ENCODE measurements at places on chromosomes 6 and 20. TPM values are rescaled to one million over a fixed set of nuclear protein-coding genes. Genes with fewer than 3 reads are reported as not detected.

Gene PACRG
- not detected for total RNA-seq

Gene PNISR
- total RNA-seq = 61.7 TPM

Gene FOXF2
- 3.1 TPM for total RNA-seq

Gene DEFB128
- not detected for total RNA-seq

Gene ARMC12
- total RNA-seq = 0.34 TPM

Gene RAB44
- total RNA-seq = 0.11 TPM

Gene SEMG1
- not detected for total RNA-seq

Gene XPO5
- total RNA-seq = 44.9 TPM

Gene SLC22A1
- total RNA-seq = 0.05 TPM

Gene FOXA2
- total RNA-seq = 0.19 TPM

Gene LY6G6F
- total RNA-seq = not detected

Gene OPRL1
- 0.41 TPM for total RNA-seq

Gene ITCH
- 53.9 TPM for total RNA-seq

Gene EFHC1
- 21.6 TPM for total RNA-seq

Gene NOP56
- 619 TPM for total RNA-seq

Gene ALDH5A1
- total RNA-seq = 5.5 TPM

Gene NR2E1
- 0.05 TPM for total RNA-seq

Gene OOEP
- not detected for total RNA-seq

Gene ITPA
- total RNA-seq = 124 TPM

Gene ZNF165
- 0.87 TPM for total RNA-seq

Gene DDX43
- not detected for total RNA-seq

Gene PNPLA1
- total RNA-seq = not detected

Gene BTNL2
- not detected for total RNA-seq

Gene SCGN
- total RNA-seq = not detected

Gene SAMD5
- 0.11 TPM for total RNA-seq

Gene MCM8
- total RNA-seq = 29.2 TPM

Gene TBXT
- not detected for total RNA-seq

Gene MEI4
- not detected for total RNA-seq

Gene APOBEC2
- not detected for total RNA-seq

Gene FAM209A
- total RNA-seq = not detected

Gene PPP1R10
- total RNA-seq = 30.4 TPM

Gene PBOV1
- not detected for total RNA-seq

Gene RIPOR2
- 0.53 TPM for total RNA-seq

Gene TUBB2A
- total RNA-seq = 39.6 TPM

Gene CLDN20
- 0.11 TPM for total RNA-seq

Gene GSTA1
- total RNA-seq = not detected

Gene TREM1
- total RNA-seq = 0.15 TPM

Gene MCCD1
- not detected for total RNA-seq
